ENCODE measurements at places on chromosomes 5 and 9. TPM values are rescaled to one million over a fixed set of nuclear protein-coding genes. Genes with fewer than 3 reads are reported as not detected.

Gene STC2
- total RNA-seq = 13.0 TPM

Gene GARIN3
- not detected for total RNA-seq

Gene WNK2
- total RNA-seq = not detected

Gene TCF7
- 7.0 TPM for total RNA-seq

Gene SLC6A3
- total RNA-seq = 0.07 TPM

Gene ZCCHC10
- 32.0 TPM for total RNA-seq

Gene DEPDC1B
- 35.3 TPM for total RNA-seq

DNA sequence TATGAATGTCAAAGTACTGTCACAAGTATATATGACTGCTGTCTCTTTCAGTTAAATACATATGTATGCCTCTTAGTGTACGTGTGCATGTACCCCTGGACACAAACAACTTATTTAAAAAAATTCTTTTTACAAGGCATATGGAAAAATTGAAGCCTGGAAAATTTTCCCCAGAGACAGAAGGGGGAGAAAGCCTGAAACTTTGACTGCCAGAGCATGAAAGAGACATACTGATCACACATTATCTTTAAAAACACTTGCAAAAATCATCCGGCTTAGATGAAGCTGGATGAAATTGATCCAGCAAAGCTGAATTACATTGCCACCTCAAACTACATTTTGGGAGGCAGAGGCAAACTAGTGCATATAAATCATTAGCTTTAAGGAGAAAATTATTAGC lies 88.0 kb upstream of the NFIB start:
- no peak for DNase-seq

DNA sequence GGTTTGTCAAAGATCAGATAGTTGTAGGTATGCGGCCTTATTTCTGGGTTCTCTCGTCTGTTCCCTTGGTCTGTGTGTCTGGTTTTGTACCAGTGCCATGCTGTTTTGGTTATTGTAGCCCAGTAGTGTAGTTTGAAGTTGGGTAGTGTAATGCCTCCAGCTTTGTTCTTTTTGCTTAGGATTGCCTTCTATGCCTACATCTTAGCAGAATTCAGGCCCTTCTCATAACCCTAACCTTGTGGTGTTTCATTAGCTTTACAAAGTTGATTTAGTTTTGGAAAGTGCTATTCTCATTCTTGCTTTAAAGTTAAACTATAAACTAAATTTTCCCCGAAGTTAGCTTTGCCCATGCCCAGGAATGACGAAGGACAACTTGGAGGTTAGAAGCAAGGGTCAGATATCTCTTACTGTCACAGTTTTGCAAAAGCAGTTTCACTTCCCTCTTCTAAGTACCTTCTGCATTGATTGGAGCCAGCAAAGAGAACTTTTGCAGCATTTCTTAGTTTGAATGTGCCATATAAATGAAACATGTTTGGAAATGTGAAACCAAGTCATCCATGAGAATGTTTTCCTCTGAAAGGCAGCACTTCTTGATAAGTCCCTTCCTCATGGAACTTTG lies 274.3 kb upstream of the DMRT1 start:
- no peak for DNase-seq

DNA sequence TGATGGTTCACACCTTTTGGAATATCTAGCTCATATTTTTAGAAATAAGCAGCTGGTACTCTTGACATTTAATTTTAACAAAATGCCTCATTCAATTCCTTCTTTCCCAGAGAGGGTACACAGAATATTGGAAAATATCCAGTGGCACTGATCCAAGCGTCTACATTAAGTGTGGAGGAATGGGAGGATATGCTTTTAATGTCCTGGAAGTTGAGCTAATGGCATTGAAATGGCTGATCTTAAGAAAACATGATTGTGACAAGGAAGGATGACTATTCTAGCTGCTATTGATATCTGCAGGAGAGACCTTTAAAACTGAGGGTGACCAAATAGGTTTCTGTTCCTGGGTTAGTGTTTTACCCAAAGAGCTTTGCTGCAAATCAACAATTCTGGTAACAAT lies 30.0 kb downstream of the ZNF366 start:
- DNase-seq = no peak

DNA sequence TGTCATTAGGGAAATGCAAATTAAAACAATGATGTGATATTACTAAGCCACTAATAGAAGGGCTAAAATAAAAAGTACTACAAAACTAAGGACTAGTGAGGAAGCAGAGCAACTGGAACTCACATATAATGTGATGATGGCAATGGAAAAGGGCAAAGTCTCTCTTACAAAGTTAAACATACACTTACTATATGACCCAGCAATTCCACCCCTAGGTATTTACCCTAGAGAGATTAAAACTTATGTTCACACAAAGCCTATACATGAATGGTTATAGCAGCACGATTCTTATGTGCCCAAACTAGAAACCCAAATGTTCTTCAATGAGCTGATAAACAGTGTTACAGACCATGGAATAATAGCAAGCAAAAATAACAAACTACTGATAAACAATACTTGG lies 643.7 kb downstream of the TLE1 start:
- DNase-seq = no peak

DNA sequence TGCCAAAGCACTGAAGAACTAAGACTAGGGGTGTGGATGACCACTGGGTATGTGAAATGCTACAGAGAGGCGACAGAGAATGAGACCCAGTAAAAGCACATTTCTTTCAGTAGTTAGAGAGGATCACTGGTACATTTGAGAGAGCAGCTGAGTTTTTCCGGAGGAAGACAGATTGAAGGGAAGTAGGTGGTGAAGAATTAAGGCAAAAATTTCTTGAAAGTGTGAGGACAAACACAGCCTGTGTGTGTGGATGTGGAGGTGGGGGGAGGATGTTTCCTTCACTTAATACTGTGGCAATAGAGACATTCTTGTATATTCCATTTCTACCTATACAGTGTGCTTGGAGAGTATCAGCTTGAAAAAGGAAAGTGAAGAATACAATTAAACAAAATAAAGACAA lies 871.2 kb upstream of the DMAC1 start:
- DNase-seq = no peak

DNA sequence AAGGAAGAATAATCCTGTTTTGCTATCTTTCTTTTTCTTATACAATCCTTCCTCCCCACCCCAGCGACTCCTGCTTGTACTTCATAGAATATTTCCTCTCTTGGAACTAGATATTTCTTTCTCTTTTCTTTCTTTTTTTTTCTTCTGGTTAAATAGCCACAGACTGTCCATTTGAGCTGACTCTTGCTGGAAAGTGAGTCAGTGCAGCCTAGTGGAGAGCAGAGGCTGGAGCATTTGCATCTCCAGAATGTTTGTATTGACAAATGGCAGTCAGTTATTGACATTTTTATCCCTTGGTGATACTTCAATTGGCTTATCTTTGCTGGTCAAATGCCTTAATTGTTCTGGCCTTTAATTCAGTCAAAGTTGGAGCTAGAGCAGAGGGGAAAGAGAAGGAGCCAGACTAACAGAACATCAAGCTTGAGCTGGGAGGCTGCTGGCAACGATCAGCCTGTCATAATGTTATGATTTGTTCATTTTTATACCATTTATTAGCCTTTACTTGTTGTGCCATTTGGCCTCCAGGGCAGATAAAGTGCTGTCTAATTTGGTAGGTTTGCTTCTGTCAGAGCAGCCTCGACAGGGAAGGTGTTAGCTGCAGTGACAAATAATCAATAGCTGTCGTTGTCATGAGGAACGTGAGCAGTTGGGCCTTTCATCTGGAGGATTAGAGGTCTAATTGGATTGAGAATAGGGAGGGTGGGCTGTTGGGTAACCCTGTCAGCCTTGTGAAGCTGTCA lies 69.0 kb downstream of the INVS start:
- DNase-seq = no peak

DNA sequence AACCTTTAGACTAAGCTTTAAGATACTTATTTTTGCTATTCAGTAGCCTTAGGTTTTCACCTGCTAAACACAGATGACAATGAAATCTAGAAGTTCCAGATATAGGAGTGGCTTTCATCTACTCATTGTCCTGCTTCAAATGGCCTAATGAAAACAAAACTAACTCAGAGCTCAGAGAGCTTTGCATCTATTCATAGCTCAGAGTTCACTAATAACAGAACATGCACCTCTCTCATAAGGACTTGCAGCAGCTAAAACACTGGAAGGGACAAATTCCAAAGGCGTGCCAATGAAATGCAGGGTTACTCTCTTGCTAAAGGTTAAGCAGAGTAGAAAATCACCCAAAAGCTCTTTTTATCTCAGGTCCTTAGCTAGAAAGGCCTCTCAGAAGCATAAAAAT lies 29.0 kb downstream of the SLC31A2 start:
- DNase-seq = no peak

DNA sequence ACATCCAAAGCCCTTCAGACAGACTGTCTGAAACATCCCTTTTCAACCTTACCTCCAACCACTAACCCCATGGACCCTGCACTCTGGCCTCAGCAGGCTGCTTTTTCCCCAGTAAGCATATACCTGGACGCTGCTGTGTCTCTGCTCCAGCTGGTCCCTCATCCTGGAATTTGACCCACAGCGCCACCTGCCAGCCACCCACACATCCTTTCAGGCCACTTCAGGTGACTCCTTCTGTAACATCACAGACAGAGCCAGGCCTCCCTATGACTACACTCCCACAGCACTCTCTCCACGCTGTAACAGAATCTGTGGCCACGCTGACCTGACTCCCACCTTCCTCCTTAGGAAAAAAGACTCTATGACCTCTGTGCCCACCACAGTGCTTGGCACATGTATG lies 3.4 kb downstream of the MGAT1 start:
- no peak for DNase-seq

GRCh38 chr5:5645198-5645597 lies 222.7 kb downstream of the ICE1 start:
- DNase-seq = no peak

DNA sequence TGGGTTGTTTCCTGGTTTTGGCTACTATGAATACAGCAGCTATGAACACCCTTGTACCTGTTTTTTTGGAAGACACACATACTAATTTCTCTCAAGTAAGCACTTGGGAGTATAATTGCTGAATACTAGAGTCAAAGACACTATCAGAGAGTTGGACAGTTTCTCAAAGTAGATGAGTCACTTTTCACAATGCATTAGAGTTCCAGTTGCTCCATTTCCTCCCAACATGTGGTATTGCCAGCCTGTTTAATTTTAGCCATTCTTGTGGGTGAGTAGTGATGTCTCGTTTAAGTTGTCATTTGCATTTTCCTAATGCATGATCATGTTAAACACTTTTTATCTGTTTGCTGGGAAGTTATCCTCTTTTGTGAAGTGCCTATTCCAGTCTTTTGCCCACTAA lies 81.6 kb upstream of the GDNF start:
- DNase-seq = no peak

DNA sequence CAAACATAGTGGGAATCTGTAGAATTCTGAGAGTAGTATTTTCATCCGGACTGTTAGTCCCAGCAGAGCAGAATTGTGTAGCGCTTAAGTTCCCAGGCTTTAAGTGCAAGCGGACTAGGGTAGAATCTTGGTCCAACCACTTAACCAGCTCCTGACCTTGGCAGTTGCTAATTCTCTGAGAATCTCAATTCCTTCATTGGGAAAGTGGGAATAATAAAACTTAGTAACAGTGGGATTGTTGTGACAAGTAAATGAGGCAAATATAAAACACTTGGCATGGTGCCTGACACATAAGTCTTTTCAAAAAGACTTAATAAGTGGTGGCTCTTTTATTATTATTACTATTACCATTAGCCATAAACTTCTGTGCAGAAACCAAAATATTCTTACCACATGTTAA lies 8.4 kb upstream of the SLC1A3 start:
- no peak for DNase-seq

- no peak for DNase-seq
Measured at GRCh38 chr5:154430961-154431630, 14.7 kb upstream of the SAP30L start.

- DNase-seq = no peak
Measured at GRCh38 chr5:57653636-57654290, 171.2 kb upstream of the ACTBL2 start.

DNA sequence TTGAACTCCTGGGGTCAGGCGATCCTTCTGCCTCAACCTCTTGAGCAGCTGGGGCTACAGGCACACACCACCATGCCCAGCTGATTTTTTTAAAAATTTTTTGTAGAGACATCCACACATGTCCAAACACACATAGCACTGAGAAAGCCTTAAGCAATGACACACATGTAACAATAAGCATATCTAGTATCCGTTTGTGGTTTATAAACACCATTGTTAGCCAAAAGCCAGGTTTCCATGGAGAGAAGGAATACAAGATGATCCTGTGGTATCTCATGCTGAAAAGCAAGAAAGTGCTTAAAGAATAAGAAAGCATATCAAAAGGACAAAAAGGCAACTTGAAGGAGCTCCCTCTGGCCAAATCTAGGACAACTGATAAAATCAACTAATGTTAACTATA lies 29.7 kb upstream of the SLC1A3 start:
- no peak for DNase-seq

GRCh38 chr5:11903121-11903613 lies 1.1 kb downstream of the CTNND2 start:
- no peak for DNase-seq

DNA sequence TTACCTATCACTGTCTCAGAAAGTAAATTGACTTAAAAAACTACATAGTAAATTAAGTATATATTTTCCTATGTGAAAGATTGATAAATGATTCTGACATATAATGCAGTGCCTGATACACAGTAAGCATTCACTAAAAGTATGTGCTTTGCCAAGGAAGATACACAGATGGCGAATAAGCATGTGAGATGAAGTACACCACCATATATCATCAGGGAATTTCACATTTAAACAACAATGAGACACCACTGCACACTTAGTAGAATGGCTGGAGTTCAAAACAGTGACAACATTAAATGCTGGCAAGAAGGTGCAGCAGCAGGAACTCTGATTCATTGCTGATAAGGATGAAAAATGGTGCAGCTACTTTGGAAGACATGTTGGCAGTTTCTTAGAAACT lies 1118.8 kb downstream of the DTWD2 start:
- no peak for DNase-seq

DNA sequence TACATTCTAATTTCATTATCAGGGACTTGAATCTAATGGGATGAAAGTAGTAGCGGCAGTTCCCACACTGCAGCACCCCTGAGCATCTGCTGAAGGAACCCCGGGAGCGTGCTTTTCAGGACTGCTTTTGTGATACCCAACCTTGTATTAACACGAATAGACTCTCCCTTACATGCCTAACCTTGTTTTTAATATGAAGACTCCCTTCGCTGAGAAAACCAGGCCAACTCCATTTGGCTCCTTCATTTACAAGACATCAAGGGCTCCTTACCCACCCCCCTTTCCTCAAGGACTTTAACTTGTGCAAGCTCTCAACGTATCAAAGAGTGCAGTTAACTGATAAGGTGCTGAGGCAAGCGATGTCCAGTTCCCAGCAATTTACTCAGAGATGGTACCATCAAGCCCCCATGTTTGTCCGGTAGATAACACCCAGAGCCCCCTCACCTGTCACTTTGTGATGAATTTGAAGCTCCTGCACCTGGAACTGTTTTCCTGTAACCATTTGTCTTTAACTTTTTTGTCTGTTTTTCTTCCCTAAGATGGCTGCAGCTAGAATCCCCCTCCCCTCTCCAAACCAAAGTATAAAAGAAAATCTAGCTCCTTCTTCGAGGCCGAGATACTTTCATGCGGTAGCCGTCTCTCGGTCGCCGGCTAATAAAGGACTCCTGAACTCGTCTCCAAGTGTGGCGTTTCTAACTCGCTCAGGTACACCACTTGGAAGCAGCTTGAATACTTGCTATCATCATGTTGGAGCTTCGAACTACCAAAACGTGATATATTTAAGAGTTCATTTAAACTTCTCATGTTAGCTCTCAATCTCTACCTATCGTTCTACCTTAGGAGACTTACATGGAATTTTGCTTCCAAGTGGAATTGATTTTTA lies 10.7 kb downstream of the HNRNPH1 start:
- DNase-seq = no peak

- no peak for DNase-seq
Measured at GRCh38 chr9:110832926-110833325, 164.3 kb downstream of the MUSK start.

GRCh38 chr9:97617939-97618416 lies 15.2 kb downstream of the TSTD2 start:
- no peak for DNase-seq
